ENCODE measurements at places on chromosomes 6 and 20.
A peak's percentile ranks its signal among the peaks of the same experiment; 100 is the strongest.

DNA sequence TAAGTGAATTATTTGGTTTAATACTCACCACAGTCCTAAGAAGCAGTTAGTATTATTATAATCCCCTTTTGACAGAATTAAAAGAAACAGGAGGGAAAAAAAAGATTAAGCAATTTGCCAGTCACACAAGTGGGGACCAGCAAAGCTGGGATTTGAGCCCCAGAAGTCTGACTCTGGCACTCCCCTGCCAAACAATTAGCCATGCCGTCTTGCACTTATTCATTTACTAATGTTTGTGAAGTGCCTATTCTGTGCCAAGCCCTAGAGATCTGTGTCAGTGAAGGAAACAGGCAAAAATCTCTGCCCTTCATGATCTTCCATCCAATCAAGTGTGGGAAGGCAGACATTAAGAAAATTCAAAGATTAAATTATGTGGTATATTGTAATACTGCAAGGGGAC, 126.0 kb upstream of the TOP1 start:
- DNase-seq = no peak

DNA sequence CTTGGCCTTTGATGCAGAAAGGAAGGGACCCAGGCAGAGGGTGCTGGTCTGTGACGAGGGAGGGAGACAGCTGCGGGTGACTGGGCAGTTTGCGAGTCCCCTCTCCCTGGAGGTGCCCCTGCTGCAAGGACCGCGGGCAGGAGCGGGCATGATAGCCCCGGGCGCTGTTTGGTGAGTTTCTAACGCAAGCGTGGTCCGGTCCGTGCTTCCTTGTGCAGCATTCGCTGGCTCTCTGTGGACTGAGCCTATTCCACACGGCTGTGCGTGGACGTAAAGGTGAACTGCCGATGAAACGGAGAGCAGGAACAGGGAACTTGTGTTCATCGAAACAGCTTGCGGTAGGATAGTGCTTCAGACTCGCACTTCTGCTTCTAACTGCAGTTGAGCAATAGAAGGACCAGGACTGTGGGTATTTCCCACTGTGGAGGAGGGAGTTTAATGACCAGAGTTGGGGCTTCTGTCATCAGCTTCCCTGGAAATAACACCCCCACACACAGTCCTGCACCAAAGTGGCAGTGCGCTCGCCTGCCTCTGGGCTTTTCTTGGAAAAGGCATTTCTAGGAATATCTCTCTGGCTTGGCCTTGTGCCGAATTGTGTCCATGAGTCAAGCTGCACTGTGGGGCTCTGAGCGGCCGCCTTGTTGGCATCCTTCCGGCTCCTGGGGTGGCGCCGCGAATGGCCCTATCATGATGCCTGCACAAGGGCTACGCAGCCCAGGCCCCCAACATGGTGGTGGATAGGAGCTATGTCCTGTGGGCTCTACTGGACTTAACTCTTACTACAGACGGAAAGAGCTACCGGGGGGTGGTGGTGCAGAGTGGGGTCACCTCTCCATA, 48.9 kb downstream of the DUSP22 start:
- no peak for DNase-seq

DNA sequence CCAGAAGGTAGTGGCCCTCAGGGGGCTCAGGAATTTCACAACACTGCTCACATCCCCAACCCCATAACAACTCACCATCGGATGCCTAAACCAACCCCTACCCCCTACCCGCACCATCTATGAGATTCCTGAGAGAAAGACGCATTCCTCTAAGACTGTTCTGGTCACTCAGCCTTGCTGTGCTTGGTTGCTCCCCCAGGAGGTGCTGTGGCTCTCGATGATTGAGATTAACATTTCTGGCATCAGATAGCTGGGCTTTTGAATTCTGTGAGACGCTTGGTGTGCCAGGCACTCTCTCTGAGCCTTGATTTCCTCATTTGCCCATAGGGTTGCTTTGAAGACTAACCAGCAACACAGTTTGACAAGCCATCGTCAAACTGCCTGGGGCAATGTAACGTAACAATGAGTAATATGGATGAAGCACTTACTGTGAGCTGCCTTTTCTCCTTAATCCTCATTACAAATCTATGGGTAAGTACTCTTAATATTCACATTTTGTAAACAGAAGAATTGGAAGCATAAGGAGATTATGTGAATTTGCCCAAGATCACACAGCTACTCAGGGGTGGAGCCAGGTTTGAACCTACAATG, 978 bp downstream of the WFDC6 start:
- no peak for DNase-seq

DNA sequence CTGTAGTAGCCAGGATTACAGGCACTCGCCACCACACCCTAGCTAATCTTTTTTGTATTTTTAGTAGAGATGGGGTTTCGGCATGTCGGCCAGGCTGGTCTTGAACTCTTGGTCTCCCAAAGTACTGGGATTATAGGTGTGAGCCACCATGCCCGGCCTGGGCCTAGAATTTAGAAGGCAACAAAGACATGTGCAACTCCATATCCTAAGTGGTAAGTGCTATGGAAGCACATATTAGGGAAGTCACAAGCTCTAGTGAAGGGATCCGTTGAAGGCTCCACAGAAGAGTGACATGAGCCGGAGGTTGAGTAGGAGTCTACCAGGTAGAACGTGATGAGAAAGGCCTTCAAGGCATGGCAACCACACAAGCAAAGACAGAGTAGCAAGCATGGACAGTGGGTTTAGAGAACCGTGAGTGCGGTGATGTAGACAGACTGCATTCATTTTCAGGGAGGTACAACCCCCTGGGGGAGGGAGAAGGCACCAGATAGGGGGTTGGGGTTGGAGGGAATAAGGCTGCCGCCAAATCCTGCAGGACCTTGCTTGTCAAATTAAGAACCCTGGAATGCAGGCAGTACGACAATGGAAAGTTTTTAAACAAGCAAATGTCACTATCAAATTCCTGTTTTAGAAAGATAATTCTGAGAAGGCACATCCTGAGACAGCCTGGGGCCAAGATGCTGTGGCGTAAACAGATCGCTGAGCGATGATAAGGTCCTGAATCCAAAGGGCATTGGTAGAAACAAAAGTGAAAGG, 50.2 kb downstream of the ARHGAP18 start:
- DNase-seq = no peak

GRCh38 chr6:107811591-107812218, 12.4 kb downstream of the SCML4 start:
- no peak for DNase-seq

GRCh38 chr20:49687595-49688567, 25.8 kb downstream of the B4GALT5 start:
- DNase-seq = no peak

GRCh38 chr20:41631826-41632225, 13.6 kb upstream of the CHD6 start:
- no peak for DNase-seq

DNA sequence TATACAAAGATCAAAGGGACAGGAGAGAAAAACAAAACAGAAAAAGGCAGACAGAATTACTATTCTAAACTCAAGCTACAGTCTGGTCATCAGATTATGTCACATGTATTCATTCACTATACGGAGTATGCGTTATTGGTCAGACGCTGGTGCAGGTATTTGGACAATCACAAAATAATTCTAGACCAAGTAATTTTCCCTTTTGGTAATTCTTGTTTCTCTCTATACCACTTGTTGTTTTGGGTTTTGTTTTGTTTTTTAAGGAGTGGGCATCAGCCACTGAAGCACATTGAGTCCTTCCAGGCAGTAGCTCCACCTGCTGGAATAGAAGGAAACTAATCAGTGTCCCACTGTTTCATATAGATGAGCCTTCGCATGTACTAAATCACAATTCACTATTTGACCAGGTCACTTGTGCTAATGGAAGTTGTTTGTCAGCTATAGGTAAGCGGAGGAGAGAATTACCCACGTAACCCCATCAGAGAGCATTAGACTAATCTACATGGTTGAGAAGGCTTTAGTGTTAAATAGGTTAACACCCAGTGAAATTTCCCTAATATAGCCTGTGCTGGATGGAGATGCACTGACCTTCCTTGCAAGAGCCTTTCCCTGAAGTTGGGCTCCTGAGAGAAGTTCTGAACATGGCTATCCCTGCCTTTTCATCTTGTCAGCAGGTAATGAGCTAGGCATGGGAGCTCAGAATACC, 77.9 kb downstream of the TNFAIP3 start:
- peak; percentile 46 for DNase-seq

DNA sequence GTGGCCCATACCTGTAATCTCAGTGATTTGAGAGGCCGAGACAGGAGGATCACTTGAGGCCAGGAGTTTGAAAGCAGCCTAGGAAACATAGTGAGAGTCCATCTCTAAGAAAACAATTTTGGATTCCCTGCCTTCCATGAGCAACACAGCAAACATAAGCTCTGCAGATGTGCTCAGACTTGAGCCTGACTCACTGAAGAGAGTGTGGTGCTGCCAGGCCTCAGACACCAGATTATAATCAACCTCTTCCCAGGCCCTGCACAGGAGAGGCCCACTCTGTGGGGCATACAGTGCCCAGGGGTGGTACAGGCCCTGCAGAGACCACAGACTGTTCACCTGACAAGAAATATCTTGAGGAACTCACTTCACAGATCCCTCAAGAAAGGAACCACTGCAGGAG, 19.9 kb downstream of the HLA-DPB1 start:
- DNase-seq = no peak

DNA sequence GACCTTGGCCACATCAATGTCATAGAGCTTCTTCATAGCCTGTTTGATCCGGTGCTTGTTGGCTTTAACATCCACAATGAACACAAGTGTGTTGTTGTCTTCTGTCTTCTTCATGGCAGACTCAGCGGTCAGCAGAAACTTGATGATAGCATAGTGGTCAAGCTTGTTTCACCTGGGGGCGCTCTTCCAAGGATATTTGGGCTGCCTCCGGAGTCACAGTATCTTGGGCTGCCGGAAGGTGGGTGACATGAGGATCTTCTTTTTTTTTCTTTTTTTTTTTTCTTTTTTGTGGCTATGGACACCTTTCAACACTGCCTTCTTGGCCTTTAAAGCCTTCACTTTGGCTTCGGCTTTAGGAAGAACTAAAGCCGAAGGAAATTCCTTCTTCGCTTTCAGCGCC, 244.6 kb downstream of the GJA1 start:
- DNase-seq = no peak

DNA sequence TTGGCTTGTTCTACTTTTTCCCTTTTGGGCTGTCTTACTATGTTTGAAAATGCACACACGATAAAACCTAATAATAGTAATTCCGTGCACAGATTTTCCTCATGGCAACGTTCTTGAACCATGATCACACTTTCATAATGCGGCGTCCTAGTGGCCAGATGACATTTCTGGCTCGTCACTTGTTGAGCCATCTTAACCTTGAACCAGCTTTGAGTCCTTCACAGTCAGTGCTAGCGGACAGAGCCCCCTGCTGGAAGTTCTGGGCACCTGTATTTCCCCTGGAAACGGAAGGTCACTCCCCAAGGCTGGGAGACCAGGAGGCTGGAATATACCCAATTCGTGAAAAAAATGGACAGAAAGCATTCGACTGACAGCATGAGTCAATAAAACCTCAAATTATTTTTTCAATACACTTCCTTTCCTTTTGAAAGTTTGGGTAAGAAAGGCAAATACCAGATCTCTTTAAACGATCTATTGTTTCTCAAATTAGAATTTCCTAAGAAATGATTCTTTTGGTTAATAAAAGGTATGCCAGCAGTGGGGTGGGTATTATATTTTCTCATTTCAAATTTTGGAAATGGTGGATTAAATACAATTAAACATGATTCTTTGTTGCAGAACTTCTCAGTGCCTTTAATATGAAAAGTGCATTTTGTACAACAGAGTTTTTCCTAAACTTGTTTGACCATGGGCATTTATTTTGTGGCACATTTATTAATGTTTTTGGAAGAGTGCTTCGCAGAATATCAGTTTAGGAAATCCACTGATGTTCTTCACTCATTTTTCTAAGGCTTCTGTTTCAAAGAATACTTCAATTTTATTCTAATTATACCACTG, 542.3 kb downstream of the QKI start:
- DNase-seq = peak; percentile 70

DNA sequence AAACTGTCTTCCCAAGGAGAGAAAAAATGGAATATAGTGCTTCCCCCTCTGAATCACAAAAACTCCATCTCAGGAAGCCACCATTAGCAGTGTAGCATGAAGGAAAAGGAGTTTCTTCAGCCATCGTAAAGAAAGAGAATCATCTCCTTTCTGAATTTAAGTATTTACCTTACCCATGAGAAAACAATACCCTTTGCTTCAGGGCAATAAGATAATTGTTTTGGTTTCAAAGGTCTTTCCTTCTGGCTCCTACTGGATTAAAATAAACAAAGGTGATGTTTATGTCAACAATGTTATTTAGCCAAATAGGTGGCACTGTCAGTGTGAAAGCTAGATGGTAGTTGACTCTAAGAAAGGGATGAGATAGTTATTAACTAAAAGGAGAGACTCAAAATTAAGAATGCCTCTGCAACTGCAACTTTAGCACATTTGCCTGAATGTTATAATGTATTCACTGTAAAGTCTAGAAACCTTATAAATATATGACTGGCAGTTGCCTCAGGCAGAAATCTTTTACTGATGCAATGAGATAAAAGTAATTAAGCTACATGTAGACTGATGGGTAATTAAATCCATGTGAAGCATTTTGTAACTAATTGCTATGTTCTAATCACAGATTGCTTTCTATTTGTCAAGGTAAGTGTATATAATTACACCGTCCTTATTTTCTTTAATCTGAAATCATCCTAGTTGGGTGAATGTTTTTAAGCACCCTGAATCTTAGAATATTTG, 399.0 kb downstream of the CDKAL1 start:
- peak; percentile 93 for DNase-seq

DNA sequence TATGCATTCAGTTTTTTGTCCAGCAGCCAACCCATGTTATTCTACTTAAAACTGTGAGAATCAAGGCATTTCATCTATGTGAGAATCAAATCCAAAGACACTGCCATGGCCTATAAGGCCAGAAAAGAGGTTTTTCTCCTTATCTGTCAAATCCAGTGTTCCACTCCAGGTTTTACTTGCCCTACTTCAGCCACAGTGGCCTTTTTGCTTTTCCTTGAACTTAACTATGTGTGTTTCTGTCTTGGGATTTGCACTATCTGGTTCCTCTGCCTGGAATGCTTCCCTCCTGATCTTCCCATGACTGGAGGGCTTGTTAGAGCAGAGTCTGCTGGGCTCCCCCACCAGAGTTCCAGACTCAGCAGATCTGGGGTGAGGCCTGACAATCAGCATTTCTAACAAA, 113.1 kb upstream of the DOK5 start:
- no peak for DNase-seq

- DNase-seq = no peak
Measured at GRCh38 chr6:75656479-75656878, 54.8 kb downstream of the SENP6 start.

- DNase-seq = no peak
Measured at GRCh38 chr6:14278006-14278405, 160.4 kb downstream of the CD83 start.

DNA sequence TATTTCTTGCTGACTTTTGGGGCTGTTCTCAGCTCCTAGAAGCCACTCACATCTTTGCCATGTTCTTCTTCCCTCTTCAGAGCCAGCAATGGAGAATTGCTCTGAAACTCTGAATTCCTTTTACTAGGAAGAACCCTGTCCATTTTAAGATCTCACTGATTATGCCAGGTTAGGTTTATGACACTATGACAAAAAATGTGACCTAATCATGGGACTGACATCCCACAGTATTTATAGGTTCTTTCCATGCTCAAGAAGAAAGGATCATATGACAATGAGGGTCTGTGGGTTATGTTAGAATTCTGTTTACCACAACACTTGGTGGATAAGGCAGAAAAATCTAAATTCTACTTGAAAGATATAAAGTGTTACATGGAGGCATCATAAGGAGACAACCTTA, 263.3 kb upstream of the CITED2 start:
- no peak for DNase-seq

GRCh38 chr6:154567695-154568220, 57.3 kb upstream of the CNKSR3 start:
- DNase-seq = peak; percentile 95

GRCh38 chr6:13877051-13877450, 47.7 kb upstream of the RNF182 start:
- DNase-seq = no peak
